ENCODE measurements at places on chromosomes 1 and 21.

- no peak for DNase-seq
Observed at GRCh38 chr1:70077066-70077465, 128.3 kb downstream of the LRRC40 start.

- no peak for DNase-seq
Observed at GRCh38 chr1:51058858-51059257, 43.2 kb upstream of the C1orf185 start.

DNA sequence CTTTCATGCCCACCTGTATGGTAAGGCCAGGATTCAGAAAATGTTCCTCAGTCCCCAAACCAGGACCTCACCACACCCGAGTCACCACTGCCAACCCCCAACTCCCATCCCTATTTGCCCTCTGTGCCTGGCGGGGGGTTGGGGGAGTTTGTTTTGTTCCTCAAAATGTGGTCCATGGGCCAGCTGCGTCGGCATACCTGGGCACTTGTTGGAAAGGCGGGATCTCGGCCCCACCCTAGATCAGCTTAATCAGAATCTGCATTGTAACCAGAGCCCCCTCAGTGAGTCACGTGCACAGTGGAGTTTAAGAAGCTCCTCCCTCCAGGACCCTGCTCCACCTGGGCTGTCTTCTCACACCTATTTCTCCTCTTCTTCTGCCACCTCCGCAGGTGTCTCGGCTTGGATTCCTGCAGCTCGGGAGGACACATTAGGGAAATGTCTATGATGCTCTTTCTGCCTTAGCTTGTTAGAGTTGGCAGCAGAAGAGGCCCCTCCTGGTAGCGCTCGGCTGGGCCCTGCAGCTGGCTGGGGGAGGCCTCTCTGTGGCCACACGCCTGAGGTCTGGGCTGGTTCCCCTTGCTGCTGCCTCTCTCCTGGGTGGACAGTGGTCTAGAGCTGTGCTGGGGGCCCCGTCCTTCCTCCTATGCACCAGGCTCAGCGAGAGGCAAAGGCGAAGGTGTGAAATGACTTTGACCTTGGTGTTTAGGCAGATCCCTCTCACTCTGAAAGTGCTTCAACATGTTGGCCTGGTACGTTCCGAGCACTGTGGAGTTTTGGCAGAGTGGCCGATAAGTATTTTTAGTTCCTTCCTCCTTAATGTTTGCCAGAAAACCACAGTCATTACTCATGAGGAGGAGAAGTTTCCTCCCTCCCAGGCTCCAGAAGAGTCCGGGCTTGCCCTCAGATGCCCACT lies 41.8 kb upstream of the CAMTA1 start:
- DNase-seq: no peak

GRCh38 chr1:179077396-179077795 lies 4.5 kb upstream of the TOR3A start:
- no peak for DNase-seq

GRCh38 chr1:67608661-67609576 lies 76.1 kb upstream of the GADD45A start:
- DNase-seq: peak; percentile 13

DNA sequence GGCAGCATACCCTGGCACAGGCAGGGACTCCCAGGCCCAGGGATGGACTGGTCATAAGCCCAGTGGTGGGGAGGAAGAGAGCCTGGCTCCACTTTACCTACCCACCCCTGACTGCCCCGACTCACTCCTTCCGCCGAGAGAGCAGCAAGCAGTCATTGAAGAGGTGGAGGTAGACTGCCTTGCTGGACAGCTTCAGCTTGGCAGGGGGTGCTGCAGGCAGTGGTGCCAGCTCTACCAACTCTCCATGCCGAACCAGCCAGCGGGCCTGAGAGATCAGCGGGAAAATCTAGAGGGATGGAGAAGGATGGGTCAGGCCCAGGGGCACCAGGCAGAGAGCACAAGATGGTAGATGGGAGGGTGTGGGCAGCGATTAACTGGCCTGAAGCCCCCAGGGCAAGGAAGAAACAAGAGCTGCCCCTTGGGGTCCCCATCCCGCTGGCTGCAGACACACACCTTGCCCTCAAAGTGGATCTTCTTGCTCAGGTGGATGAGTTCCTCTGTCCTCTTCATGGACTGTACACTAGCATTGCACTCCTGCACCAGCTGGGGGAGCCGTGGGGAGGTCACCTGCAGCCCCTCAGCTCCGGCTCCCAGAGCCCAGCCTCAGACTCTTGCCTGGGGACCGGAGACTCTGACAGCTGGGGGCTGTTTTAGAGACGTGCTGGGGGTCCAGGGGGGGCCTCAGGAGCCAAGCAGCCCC lies 7.7 kb downstream of the ARHGEF19 start:
- peak; percentile 65 for DNase-seq

GRCh38 chr1:213083112-213083445 lies 32.0 kb downstream of the RPS6KC1 start:
- DNase-seq: no peak

- no peak for DNase-seq
Observed at GRCh38 chr1:208834381-208835096, 590.4 kb upstream of the PLXNA2 start.

DNA sequence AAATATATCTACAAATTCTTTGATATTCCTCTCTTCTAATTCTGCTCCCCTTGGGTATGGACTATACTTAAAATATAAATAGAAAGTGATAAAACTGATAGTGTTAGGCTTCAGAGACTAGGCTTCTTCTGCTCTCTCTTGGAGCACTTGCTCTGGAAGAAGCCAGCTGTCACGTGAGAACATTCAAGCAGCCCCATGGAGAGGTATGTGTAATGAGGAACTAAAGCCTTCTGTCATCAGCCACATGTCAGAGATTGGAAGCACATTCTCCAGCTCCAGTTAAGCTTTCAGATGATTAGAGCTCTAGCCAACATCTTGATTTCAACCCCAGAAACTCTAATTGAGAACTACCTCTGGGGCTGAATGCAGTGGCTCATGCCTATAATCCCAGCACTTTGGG lies 34.3 kb downstream of the XKR8 start:
- DNase-seq: peak; percentile 18

DNA sequence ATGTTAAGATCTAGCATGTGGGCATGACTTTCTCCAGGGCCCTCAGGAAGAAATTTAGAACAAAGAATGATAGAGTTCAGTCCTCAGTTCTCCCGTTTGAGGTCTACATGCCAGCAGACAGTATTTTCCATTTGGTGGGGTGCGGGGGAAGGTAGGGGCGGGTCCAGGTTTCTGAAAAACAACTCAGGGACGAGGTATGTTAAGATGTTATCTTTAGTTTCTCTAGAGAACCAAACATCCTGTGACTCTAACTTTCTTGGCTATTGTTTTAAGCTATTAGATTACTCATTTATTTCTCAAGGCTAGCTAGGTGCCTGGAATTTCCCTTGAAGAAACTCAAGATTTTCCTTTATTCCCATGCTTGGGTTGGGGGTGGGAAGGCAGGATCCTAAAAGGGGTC lies 42.3 kb upstream of the SYT14 start:
- DNase-seq: no peak

- DNase-seq: no peak
Observed at GRCh38 chr1:171792656-171793369, 11.4 kb downstream of the METTL13 start.

DNA sequence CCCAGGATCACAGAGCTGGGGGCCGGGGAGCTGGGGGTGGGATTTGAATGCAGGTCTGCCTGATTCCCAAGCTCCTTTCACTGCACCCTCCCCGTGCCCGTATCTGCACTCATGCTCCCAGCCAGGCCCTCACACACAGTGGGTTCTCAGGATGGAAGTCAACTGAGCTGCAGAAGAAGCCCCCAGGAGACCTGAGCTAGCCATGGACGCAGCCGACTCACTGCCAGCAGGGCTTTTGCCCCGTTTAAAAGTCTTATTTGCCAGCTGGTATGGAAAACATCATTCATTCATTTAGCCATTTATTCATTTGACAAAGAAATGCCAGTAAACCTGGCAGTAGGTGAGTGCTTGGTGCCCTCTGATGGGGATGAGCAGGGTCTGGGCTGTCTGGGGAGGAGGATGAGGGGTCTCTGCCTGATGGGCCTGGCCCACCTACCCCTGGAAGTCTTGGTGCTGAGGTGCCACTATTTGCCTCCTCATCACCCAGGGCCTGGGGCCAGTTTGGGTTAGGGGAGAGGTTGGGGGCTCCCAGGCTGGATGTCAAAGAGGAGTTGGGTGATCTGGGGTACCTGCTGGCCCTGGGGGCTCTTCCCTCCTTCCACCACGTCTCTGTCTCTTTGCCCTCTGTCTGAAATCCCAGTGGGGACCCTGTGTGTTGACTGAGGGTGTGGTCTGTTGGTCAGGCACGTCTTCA lies 2.8 kb downstream of the TNFRSF1B start:
- no peak for DNase-seq

- DNase-seq: no peak
Observed at GRCh38 chr1:48493970-48494769, 22.2 kb upstream of the SPATA6 start.

DNA sequence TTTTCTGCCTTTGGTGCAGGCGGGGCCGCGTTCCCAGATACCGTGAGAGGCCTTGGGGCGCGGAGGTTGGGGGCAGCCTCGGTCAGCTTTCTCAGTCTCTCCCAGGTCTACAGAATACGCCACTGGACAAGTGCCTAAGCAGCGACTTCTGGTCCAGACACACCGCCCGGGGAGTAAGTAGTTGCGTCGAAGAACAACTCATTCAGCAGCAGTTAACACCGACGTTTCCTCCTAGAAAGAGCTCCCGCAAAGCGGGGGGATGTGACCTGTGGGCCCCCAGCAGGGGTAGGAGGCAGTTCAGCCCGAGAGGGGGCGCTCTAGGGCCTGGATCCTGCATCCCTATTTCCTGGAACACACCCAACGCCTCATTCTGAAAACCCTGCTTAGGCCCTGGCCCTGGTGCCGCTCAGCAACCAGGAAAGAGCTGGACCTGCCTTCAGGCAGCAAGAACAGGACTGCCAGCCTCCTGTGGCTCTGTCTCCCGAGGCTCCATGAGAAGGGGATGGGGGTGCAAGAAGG lies 6.5 kb upstream of the BARHL2 start:
- peak; percentile 54 for DNase-seq

Data from WERI-Rb-1 (cell line).